Activated CD4-positive, alpha-beta T cell treated with anti-CD3 and anti-CD28 coated beads, Interleukin-10, Interleukin-2, amounts not matched to agents 100 ng/mL and 50 ng/mL, durations not matched to agents 16 hours and 8 hours (primary cell): ENCODE measurements at places on chromosomes 2 and 18.

DNA sequence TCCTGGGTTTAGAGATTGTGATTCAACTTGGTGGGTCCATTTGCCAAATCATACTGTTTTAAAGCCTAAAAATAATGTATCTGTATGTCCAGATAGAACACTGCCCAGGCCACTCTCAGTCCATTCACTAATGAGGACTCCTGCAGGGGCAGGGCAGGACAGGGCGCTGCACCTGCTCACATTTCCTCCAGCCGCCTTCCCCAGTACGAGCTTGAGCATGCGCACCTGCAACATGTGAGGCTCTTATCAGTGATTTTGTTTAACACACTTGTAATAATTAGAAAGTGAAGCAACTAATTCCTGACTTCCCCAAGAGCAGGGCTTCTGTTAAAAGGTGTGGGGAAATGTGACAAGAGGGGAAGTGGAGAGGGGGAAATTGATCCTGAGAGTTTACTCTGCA, 89.7 kb downstream of the AFF3 start:
- no peak for DNase-seq

- DNase-seq: no peak
These were observed 360.8 kb downstream of the GRB14 start for GRCh38 chr2:164260506-164260905.

GRCh38 chr18:48715711-48716361, 177.0 kb downstream of the CTIF start:
- DNase-seq: no peak

GRCh38 chr2:149860276-149860921, 272.8 kb upstream of the MMADHC start:
- no peak for DNase-seq

DNA sequence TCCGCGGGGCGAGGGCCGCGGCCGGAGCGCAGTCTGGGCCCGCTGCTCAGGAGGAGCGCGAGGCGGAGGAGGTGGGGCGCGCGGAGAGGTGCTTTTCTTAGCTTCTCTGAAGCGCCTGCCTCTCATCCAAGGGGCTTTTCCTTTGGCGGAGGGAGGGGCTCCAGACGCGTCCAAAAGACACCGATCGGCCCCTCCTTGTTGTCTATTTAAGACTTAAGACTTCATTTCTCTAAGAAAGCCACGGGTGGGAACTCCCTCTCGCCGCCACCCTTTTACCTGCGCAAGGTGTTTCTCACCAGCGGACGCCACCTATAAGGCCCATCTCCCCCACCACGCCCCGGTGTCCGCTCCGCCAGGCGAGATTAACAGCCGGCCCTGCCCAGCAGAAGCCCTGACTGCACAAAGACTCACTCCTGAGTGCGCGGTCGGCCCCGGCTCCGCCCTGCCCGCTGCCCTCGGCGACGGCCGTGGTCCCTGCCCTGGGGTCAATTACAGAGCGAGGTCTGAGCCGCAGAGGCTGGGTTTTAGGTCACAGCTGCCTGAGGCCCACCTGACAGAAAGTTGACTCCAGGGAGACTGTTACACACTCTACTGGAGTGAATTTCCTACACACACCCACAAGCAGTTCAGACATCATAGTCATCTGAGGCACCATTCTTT, at the start of gene DSC2:
Gene DSC2, minus strand, starts transcription at position 397 of the 660 bp plus-strand sequence. CDS start 450 bp downstream, outside the sequence.
- no peak for DNase-seq

DNA sequence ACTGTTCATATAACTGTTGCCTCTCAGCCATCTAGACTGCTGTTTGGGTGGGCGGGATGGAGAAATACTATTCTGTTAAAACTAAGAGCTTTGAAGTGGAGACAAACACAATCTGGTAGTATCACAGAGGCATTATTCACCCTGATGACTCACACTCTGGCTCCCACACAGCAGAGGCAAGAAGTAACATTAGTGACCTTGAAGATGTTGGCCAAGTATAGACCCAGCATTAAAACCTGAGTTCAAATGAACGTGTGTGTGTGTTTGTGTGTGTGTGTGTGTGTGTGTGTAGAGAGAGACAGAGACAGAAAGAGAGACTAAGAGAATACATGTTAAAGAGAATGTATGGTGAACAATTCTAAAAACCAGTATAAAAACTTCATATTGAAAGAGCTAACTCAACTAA, 22.5 kb upstream of the ACVR1 start:
- DNase-seq: peak; percentile 84

GRCh38 chr2:64487256-64488049, 33.5 kb downstream of the LGALSL start:
- DNase-seq: no peak

GRCh38 chr2:219254590-219255201, 978 bp upstream of the TUBA4A start:
- DNase-seq: peak; percentile 68

- DNase-seq: no peak
These were observed 61.6 kb downstream of the LPIN1 start for GRCh38 chr2:11808016-11808400.

DNA sequence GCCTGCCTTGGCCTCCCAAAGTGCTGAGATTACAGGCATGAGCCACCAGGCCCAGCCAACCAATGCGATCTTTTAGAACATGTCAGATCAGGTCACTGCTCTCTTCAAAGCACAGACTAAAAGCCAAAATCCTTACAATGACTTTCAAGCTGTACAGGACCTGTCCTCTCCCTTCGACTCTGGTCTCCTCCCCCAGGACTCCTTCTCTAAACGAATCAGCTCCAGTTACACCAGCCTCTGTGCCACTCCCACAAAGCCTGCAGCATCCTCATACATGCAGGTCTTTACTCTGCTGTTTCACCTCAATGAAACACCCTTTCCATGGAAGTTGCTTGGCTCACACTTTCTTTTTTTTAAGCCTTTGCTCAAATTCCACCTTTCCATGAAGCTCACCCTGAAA, 436.0 kb downstream of the METTL4 start:
- DNase-seq: no peak

DNA sequence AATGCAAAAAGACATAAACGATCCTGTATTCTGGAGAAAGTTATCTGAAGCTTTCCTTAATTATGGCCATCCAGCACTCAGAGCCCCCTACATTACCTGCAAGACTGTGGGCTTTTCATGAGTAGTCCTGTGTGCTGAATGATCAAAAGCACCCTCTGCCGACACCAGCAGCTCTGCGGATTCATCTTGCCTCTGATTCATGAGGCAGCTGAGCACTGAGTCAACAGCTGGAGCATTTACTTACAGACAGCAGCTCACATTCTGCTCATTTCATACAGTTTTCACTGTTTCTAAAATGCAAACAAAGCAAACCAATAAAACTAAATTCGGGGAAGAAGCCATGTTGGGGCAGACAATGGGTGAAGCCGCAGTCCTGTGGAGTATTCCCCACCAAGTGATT, 886.5 kb downstream of the CNTNAP5 start:
- no peak for DNase-seq

- DNase-seq: no peak
These were observed 38.2 kb upstream of the MAP3K20 start for GRCh38 chr2:173037245-173038120.

- DNase-seq: no peak
These were observed 1311.7 kb upstream of the NXPH2 start for GRCh38 chr2:140091926-140092325.

GRCh38 chr2:191927319-191927867, 80.5 kb upstream of the CAVIN2 start:
- DNase-seq: no peak
